Esophagus squamous epithelium (tissue), 5 donors: ENCODE measurements at places on chromosomes 2 and 18.

DNA sequence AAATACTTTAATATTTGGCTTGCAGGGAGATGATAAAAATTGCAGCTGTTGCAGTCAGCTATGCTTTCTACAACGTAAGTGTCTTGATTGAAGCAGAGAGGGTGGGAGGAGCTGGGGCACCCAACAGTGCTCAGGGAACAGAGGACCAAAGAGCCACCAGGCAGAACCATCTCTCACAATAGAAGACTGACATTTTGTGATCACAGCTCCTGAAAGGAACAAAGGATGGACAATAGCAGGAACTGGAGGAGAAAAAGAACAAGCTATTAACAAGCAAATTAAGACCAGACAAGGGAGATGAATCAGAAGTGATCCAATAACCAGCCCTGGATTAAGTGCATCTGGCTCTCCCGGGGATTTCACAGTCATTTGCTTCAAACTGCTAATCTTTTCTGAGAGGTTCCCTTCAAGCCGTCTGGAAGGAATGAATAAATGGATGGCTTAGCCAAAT lies 65.7 kb upstream of the SMAD2 start:
- no peak for DNase-seq

- no peak for DNase-seq
These were observed 166.6 kb upstream of the TANK start for GRCh38 chr2:160993654-160994061.

GRCh38 chr18:79898952-79899608 lies 52.4 kb downstream of the SLC66A2 start:
- DNase-seq: no peak

- DNase-seq: no peak
These were observed 105.6 kb upstream of the LDLRAD4 start for GRCh38 chr18:13112982-13113381.

DNA sequence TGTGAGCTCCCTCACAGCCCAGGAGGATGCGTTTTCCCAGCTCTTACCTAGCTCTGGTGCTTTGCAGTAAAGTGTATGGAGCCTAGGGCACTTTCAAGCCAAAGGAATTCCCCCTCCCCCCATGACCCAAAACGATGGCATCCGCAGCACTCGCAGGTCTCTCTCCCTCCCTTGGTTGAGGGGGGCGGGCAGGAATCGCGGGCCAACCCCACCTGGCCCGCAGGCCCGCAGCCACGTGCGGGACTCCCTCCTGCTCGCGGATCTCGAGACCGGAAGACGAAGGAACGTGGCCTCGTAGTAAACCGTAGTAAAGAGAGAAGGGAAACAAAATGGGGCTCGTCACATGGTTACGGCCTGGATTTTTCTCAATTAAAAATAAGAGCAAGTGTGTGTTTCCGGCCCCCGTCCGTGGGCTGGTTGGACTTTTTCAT lies 8.5 kb downstream of the IRS1 start:
- no peak for DNase-seq

DNA sequence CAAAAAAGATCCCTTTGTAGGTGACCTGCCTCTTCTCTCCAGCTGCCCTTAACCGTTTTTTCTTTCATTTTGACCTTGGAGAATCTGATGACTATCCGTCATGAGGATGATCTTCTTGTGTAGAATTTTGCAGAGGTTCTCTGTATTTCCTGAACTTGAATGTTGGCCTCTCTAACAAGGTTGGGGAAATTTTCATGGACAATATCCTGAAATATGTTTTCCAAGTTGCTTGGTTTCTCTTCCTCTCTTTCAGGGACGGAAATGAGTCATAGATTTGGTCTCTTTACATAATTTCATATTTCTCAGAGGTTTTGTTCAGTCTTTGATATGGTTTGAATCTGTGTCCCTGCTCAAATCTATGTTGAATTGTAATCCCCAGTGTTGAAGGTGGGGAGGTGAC lies 34.0 kb downstream of the ZC3H8 start:
- DNase-seq: no peak

- no peak for DNase-seq
These were observed 335.8 kb downstream of the TRIB2 start for GRCh38 chr2:13052547-13052946.

DNA sequence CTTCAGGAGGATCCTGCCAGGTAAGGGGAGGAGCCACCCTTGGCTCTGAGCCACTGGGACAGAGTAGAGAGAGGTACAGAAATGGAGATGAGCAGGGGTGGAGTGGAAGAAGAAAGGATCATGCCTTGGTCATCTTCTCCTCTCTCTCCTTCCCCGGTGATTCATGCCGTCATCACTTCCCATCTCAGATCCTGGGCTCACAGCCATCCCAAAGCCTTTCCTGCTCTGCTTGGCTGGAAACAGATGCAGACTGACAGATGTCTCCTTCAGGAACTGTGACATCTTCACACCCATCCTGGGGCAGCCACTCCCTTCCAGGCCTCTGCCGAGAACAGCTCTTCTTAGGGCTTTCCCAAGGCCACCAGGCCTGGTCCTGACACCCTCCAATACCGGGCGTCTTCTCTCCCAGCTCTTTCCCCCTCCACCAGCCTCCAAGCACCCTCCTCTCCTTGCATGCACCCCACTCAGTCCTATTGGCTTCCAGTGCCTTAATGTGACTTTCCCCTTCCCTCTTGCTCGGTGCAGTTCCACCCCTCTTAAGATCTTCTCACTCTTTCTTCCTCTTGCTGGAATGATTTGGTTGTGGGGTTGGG lies 58.3 kb upstream of the TNP1 start:
- DNase-seq: no peak

DNA sequence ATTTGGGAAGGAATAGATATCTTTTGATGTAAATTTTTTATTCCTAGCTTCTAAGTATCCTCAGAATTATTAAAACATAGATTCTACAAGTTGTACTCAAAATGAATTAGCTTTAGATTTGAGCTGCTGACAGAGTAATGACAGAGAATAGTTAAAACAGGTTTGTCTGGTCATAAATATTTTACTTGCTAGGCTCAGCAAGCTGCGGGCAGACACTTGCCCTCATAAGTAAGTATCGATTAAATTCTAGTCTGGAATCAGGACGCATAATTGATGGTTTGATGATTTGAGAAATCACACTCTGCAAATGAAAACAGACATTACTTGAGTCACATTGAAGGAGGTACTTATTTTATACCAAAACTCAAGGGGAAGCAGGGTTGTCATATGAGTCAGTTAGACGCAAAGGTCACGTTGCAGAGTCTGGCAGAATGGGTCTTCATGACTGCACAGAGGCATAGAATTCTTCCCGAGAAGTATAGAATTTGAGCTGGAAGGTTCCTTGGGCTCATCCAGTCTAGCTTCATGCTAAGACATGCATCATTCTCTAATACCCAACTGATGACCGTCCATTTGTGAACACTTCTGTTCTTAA lies 27.5 kb downstream of the ARL4C start:
- no peak for DNase-seq

GRCh38 chr18:44701227-44701626 lies 20.5 kb downstream of the SETBP1 start:
- DNase-seq: no peak

DNA sequence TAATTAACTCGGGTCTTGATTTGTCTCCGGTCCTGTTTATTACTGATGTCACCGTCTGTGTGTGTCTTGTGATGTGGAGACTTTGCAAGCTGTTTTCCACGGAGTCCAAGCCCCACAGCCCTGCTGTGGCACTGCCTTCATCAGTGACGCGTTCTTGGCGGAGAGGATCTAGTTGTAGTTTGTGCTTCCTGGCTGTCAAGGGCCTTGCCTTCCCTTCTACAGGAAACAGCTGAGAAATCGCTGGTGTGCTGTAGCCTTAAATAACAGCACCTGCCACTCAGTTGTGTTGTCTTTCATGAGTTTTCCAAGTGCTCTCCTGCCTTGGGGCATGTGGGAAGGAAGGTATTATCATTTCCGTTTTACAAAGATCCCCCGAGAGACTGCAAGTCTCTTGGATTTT lies 26.3 kb downstream of the CTIF start:
- no peak for DNase-seq

DNA sequence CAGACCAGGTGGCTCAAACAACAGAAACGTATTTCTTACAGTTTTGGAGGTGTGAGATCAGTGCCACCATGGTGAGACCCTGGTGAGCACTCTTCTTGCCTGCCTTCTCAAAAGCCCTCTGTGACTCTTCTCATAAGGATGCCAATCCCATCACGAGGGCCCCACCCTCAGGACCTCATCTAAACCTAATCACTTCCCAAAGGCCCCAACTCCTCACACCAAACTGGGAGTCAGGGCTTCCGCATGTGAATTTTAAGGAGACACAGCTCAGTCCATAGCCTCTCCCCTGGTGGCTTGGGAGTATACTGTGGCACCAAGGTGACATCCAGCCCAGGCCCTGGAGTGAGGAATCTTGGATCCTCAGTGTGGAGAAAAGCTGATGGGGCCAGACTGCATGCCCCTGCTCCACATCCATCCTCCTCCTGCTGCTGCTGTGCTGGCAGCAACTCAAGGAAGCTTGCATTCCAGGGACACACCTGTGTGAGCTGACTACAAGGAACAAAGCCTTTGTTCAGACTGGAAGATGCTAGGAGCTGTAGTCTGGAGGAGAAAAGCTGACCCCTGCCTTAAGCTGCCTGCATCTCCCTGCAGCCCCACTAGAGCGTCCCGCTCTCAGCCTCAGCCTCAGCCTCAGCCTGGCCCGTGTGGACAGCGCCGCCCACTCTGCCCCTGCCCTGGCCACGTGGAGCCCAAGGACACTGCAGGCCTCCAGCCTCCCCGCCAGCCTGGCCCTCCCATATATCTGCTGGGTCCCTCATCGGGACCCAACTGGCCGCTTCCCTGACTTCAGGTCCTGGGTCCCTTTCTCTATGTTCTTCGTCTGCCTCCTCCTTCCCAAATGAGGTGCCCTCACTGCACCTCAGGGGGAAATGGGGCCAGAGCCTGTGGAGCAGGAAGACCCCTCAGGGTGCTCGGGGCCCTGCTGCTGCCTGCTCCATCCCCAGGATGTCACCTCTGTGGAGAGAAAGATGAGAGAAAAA lies 87.8 kb upstream of the RAB6C start:
- no peak for DNase-seq

DNA sequence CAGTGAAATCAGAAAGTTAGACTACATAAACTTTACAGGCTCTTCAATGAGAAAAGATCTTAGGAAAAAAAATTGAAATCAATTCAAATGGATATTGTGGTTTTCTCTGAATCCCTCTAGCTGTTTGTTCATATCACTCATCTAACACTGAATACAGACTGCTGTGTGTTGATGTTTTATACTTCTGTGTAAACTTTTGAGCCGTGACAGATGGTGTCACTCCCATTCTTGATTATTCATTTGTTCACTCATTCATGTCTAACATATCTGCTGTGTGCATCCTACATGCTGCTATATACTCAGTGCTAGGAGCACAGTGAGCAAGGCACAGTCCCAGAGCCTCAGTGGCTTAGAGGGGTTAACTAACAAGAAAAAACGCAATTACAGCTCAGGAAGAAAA lies 12.6 kb downstream of the KLHL23 start:
- no peak for DNase-seq

DNA sequence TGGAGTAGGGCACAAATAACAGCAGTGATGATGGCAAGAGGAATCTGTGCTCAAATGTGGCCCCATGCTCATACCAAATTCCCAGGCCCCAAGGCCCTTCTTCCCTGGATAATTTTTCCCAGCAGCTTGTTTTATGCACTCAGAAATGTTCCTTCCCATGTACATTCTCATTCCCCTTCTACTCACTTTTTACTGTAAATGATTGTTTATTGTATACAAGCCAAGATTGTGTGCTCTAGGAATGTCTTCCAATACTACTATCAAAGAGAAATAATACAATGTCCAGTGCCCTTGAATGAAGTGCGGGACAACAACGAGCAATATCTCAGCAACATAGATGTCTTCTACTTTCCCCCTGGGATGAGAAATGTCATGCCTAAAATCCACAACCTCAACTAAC lies 201.6 kb downstream of the ICOS start:
- no peak for DNase-seq

GRCh38 chr2:234002281-234002680 lies 48.2 kb upstream of the SPP2 start:
- no peak for DNase-seq

GRCh38 chr18:48833701-48834412 lies 116.9 kb downstream of the SMAD7 start:
- no peak for DNase-seq

- no peak for DNase-seq
These were observed 44.0 kb downstream of the MYL12B start for GRCh38 chr18:3305933-3306332.
